ENCODE measurements at places on chromosomes 13 and 19.
A peak's percentile ranks its signal among the peaks of the same experiment; 100 is the strongest.

- DNase-seq = no peak
These were observed 10.2 kb downstream of the DHRS12 start for GRCh38 chr13:51793570-51794271.

GRCh38 chr13:44120043-44120442 lies 240.3 kb downstream of the LACC1 start:
- DNase-seq = no peak

DNA sequence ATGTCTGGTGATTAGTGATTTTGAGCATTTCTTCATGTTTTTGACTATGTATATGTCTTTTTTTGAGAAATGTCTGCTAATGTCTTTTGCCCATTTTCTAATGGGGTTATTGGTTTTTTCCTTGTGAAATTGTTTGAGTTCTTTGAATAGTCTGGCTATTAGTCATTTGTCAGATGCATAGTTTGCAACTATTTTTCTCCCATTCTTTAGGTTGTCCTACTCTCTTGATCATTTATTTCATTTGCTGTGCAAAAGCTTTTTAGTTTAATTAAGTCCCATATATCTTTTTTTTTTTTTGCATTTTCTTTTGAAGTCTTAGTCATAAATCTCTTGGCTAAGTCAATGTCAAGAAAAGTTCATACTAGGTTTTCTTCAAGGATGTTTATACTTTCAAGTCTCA lies 449.8 kb downstream of the DACH1 start:
- DNase-seq = no peak

GRCh38 chr13:81990652-81991051 lies 1649.7 kb upstream of the SPRY2 start:
- no peak for DNase-seq

- DNase-seq = no peak
These were observed 34.4 kb upstream of the ZNF562 start for GRCh38 chr19:9709305-9709704.

DNA sequence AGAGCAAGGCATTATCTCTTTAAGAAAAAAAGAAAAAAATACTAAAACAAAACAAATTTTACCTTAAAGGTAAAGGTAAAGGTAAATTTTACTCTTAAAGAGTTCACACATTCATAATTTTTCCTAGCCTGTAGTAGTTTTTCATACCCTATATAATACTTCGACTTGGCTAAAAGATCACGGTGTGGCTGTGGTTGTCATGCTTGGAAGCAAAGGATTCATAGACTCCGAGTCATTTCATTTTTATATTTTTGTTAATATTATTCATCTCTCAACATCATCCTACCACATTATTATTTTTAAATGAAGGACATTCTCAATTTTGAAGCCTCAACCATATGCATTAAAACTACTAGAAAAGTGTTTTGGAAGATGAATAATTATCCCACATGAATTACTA lies 52.7 kb downstream of the PIBF1 start:
- DNase-seq = no peak

DNA sequence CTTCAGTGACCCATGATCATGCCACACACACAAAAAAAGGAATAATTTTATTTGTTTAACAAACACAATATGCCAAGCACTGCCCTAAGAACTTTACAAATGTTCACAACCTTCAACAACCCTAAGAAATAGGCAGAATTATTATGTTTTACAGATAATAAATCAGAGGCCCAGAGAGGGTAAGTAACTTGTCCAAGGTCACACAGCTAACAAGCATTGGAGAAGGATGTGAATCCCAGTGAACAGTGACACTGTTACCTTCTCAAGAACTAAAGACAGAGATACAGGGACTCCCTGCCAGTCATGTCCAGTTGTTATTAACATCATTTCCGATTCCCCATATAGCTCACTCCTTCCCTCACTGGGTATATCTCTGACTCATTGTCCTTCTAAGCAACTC lies 13.6 kb downstream of the CEACAM20 start:
- no peak for DNase-seq

GRCh38 chr19:7349961-7350711 lies 1.4 kb downstream of the ARHGEF18 start:
- no peak for DNase-seq

GRCh38 chr19:47487551-47488515 lies 3.8 kb upstream of the KPTN start:
- DNase-seq = no peak

DNA sequence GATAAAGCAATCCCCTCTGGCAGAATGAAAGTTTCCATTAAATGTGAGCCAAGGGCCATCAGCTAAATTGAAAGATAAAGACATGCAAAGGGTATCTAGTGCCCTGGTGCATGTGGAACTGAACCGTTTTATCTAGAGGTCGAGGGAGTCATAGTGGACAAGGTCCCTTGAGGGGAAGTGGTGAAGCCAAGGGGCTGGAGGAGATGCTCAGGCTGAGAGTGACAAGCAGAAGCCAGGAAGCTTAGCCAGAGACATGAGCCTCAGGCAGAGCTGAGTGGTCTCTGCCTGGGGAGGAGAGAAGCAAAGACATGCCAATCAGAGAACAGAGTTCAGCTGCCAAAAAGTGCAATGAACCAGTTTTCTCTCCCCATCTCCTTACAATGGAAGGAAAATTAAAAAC lies 68.1 kb upstream of the SLC10A2 start:
- DNase-seq = no peak

- DNase-seq = no peak
These were observed 39.2 kb downstream of the GATAD2A start for GRCh38 chr19:19444681-19445155.

DNA sequence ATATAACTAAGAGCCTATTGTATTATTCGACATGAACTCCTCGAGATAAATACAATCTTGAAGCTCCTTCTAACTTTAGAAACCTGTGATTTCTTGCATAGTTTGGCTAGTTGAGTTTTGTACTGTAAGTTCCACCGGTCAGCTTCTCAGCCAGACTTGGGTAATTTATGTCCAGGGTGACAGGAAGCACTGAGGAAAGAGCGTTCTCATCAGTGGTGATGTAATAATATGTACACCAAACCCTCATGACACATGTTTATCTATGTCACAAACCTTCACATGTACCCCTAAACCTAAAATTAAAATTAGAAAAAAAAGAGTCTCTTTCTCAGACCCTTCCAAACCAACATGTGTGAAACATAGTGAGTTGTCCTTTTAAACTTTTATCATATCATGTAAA lies 205.7 kb downstream of the KCNRG start:
- DNase-seq = no peak

- DNase-seq = no peak
These were observed 854 bp downstream of the RNASEH2B start for GRCh38 chr13:50910485-50910805.

GRCh38 chr13:113965968-113966884 lies 7.7 kb downstream of the C13orf46 start:
- no peak for DNase-seq

DNA sequence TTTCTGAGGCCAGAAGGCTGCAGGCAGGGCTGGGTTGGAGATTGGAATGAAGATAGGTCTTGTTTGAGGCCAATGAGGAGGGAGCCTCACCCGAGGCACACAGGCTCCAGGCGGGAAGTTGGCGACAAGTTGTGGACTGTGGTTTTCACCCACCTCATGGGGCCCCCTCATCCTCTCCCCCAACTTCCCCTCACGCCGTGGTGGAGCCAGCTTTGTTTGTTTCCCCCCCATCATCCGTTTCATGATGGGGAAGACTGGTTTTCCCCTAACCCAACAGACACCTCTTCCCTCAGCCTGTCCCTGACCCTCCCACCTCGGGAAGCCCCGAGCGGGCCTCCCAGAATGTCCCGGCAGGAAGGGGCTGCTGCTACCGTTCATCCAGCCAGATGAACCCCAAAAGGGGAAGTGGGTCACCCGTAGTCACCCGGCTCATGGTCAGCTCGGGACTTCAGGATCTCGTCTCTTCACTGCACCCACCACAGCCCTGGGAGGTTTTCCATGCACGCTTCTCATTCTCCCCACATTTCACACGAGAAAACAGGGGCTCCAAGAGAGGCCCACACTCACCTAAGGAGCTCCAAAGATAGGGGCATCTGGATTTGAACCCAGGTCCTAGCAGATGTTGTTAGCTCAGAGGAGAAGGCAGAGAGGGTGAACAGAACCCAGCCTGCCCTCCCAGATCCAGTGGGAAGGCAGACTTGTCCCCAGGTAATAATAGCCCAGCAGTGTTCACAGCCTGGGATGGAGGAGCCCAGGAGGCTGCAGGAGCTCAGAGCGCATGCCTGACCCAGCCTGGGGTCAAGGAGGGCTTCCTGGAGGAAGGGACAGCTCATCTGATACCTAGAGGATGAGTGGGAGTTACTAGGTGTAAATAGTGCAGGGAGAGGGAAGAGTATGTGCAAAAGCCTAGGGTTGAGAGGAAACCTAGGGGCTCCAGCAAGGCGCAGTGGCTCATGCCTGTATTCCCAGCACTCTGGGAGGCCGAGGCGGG lies 23.5 kb downstream of the CEACAM16 start:
- DNase-seq = peak; percentile 95

DNA sequence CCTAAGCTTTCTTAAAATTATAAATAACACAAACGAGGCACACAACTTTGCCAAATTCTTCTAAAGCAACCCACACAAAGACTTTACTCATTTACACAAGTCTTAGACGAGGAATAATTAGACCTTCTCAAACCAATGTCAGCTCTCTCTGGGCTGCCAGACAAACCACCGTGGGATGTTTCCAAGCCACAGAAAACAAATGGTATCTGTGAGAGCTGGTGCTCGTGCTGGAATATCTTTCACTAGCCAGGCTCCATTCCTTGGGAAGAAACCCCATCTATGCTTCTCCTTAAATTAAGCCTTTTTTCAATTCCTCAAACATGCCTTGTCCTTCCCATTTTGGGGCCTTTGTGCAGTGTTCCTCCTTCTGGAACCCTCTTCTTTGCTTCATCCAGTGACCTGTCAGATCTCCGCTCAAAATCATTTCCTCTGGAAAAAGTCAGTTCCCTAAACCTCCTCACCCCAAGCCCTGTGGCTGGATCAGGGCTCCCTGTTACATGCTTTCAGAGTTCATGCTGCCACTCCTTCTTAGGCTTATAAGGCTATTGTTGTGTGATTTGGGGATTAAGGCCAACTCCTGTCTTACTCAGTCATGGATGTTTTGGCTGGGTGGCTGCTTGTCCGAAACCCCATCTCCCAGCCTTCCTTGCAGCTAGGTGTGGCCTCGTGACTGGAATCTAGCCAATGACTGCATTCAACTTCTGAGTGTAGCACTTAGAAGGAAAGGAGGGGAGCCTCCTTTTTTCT lies 64.2 kb upstream of the GTF2F2 start:
- no peak for DNase-seq

GRCh38 chr13:110341445-110342244 lies 34.6 kb downstream of the COL4A2 start:
- DNase-seq = no peak

- no peak for DNase-seq
These were observed 539.5 kb upstream of the SLC10A2 start for GRCh38 chr13:103605546-103606326.

DNA sequence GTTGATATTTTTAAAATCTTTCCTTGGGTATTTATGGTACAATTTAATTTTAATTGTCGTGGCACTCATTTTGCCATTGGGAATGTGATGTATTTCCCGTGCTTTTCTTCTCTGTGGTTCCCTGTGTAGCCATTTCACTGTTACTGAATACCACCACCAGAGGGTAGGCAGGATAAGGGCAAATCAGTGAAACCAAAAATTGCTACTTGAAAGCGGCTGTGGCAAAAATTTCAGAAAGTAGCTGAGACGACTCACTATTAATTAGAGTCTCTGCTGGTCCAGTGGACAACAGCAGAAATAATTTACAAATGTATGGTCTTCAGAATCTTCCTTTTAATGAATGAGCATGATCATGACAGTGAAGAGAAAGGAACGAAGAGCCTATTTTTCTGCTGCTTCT lies 34.4 kb upstream of the MIR17HG start:
- DNase-seq = peak; percentile 24

GRCh38 chr19:7981199-7981598 lies 24.2 kb downstream of the ELAVL1 start:
- DNase-seq = no peak

GRCh38 chr19:19860756-19861390 lies 4.8 kb upstream of the ZNF253 start:
- no peak for DNase-seq

GRCh38 chr13:23744315-23744714 lies 144.9 kb downstream of the MIPEP start:
- no peak for DNase-seq

DNA sequence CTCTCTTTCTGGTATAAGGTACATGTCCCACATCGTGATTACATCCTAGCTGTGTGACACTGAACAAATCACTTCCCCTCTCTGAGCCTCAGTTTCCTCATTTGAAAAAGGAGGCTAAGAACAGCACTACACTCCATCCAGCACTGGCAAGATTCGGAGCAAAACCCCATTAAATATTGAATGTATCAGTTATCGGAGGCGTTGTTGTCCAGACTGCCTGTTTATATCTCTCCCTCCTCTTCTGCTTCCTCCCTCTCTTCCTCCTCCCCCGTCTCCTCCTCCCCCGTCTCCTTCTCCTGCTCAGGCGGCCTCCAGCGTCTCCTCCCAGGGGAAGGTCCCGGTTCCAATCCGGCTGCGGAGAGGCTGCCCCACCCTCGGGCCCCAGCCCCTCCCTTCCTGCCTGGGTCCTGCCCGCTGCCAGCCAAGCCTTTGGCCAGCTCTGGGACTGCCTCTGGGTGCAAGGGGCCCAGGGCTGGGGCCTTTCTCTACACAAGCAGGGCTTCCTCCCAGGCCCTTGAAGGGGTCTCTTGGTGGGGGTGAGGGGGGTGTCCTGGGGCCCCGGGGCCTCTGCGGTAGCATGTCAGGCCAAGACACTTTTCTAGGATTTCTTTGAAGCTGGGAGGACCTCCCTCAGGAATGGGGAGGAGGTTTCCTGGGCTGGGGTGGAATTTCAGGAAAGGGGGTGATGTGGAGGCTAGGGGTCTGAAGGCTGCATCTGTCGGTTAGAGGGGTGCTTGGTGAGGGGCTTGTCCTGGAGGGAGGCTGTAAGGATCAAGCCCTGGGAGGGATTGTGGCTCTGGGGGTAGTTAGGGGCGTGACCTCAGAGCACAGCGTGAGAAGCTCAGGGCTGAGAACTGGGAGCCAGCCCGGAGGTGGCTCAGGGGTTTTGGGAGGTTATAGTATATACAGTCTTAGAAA lies 1.9 kb downstream of the RRAS start:
- peak; percentile 75 for DNase-seq

GRCh38 chr19:11268783-11269267 lies 6.5 kb upstream of the DOCK6 start:
- peak; percentile 76 for DNase-seq

Data from CMK (cell line).